Mesendoderm (in vitro differentiated cells): ENCODE measurements at places on chromosomes 5 and 9.
A peak's percentile ranks its signal among the peaks of the same experiment; 100 is the strongest.

- DNase-seq, result no peak
- no peaks in the 10 kb centered on the region for H3K4me1 ChIP-seq
- no peaks in the 10 kb centered on the region for H3K27me3 ChIP-seq
- no peak overlapping the region for H3K4me3 ChIP-seq
- H3K36me3 ChIP-seq, result no peaks in the 10 kb centered on the region
Measured at GRCh38 chr5:127995556-127995955, 88.0 kb upstream of the SLC12A2 start.

DNA sequence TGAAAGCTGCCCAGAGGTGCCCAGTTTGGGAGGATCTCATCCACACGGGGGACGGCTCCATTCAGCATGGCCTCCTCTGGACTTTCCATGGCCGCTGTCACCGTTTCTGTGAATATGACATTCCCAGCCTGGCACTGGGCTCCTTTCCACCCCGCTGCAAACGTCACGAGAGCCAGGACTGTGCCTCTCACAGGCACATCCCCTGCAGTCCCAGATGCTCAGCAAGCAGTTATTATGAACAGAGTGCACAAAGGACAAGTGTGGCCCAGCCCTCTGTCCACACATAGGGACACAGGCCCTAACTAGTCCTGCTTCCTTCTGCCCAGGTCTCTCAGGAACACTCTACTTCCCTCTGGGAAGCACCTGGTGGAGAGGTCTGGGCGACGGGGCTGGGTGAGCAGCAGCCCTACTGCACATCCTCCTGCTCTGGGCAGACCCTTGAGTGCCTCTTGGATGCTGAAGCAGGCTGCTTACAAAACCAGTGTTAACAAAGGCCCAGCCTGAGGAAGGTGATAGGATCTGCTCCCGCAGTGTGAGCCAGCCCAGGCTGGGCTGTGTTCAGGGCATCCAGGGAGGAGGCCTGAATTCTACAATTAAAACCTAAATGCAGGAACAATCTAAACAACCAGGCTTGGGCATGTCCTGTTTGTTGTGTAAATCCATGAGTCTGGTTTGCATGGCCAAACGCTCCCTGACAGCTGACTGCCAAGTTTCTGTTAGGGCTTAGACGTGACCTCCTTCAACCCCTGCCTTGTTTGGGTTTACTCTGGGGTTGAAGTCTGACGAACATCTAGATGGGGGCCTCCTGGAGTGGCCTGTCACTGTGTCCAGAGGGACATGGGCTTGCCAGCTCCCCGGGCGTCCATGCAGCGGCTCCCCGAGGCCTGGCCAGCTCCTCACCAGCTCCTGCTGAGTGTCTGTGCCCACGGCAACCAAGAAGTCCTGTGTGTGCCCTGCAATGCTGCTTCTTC lies 269.8 kb downstream of the GADD45G start:
- no peaks in the 10 kb centered on the region for H3K4me1 ChIP-seq
- no peak overlapping the region for H3K27ac ChIP-seq
- H3K36me3 ChIP-seq, result no peaks in the 10 kb centered on the region
- no peak overlapping the region for H3K4me3 ChIP-seq
- H3K27me3 ChIP-seq, result no peaks in the 10 kb centered on the region

DNA sequence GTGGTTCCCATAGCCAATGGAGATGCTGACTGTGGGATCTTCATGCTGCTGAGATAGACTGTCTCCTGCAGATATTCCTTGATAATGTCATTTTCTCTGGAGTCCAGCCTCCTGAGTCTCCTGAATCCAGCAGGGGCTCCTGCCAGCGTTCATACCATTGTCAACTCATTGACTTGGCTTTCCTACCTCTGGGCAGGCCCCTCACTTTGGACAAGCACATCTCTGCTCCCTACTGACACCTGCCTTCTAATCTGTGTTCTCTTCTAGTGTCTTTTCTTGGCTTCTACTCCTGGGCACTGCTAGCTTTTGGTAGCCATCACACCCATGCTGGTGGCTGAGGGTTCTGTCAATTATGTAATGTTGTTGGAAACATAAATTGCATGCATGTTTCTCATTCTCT lies 138.0 kb downstream of the ADCY2 start:
- H3K36me3 ChIP-seq, result no peaks in the 10 kb centered on the region
- no peak overlapping the region for H3K27ac ChIP-seq
- peak; percentile 54 for DNase-seq

- no peak overlapping the region for H3K4me3 ChIP-seq
- H3K36me3 ChIP-seq, result no peaks in the 10 kb centered on the region
- H3K27me3 ChIP-seq, result no peaks in the 10 kb centered on the region
Measured at GRCh38 chr9:72863456-72864094, 89.3 kb downstream of the ALDH1A1 start.

GRCh38 chr5:140800816-140801493 lies at the start of gene PCDHA3:
TSS of gene PCDHA3 (plus strand) at chr5:140801057.
- H3K27me3 ChIP-seq, result no peaks in the 10 kb centered on the region
- H3K4me1 ChIP-seq, result no peaks in the 10 kb centered on the region
- H3K27ac ChIP-seq, result no peak within 1 kb of the TSS
- no peak within 1 kb of the TSS for H3K4me3 ChIP-seq
- H3K36me3 ChIP-seq, result no peaks in the 10 kb centered on the region
- peak; percentile 7 for DNase-seq

- no peak overlapping the region for H3K27ac ChIP-seq
- H3K4me1 ChIP-seq, result no peaks in the 10 kb centered on the region
- DNase-seq, result no peak
- no peak overlapping the region for H3K4me3 ChIP-seq
Measured at GRCh38 chr5:155259648-155260047, 246.1 kb downstream of the KIF4B start.

GRCh38 chr9:7325995-7326394 lies 473.6 kb downstream of the DMAC1 start:
- H3K36me3 ChIP-seq, result no peaks in the 10 kb centered on the region
- H3K27ac ChIP-seq, result no peak overlapping the region
- H3K4me1 ChIP-seq, result no peaks in the 10 kb centered on the region
- no peak for DNase-seq
- no peaks in the 10 kb centered on the region for H3K27me3 ChIP-seq

DNA sequence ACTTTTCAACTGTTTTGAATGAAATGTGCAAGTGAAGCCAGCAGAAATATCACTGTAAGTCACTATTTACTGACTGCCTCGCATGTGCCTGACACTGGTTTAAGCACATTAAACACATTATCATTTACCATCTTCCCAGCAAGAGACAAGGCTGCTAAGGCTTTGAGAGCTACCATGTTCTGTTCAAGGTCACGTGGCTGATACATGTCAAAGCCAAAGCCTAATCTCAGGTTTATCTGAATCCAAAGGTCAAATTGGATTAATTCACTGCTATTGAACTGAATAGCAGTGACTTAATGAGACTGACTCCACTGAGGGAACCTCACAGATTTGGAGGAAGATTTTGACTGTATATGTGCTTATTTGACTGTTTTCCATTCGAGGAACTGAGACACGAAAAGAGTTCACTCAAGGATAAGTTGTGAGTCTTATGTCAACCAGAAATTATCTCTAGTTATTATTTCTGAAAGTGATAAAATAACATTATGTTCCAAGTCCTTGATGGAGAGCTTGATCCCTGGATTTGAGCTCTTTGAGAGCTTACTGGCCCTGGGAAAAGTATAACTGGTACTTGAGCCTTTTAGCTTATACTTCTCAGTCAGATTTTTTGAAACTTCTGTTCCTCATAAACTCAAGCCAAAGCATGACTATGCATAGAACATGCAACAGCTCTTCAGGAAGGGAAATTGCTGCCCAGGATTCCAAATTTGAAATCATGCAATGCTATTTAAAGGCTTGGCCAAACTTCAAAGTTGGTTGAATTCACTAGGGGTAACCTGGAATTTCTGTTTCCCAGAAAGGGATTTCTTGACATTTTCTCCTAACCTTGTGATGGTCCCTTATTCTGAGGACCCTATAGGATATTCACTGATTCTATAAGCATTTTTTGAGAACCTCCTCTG lies 23.4 kb upstream of the ARHGAP26 start:
- H3K36me3 ChIP-seq, result no peaks in the 10 kb centered on the region
- peaks cover 2% of the 10 kb centered on the region for H3K4me1 ChIP-seq
- H3K27ac ChIP-seq, result no peak overlapping the region
- DNase-seq, result no peak

GRCh38 chr5:156241266-156241665 lies 85.7 kb upstream of the SGCD start:
- no peak overlapping the region for H3K4me3 ChIP-seq
- no peaks in the 10 kb centered on the region for H3K36me3 ChIP-seq
- no peak for DNase-seq

DNA sequence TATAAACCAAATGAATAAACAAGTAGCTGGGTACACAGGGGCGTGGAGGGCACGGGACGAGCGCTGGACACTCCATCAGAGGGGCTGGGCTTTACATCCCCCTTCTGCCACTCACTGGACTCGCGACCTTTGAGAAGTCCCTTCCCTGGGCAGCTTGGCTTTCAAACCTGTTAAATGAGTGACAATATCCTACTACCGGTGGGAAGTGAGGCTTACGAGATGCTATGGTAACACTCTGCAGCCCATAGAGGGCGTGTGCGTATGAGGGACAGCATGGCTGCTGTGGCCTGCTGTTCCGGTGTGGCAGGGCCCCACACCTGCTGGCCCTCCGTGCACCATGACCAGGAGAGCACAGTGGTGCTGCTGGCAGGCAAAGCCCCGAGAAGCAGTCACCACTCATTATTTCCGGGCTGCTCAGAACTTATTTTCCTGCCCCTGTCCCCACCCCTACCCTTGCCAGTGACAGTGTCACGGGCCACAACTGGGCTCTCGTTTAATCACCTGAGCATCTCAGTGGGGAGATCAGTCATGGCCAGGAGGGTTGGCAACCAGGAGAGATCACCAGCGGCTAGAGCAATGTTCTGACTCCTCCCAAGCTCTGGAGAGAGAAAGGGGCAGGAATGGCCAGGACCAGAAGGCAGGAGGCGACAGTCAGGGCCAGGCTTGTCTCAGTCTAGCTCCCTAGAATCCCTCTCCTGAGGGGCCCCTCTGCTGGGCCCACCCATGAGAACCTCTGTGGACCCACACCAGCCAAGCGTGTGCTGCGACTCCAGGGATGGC lies 10.5 kb downstream of the CLTB start:
- H3K4me1 ChIP-seq, result no peaks in the 10 kb centered on the region
- DNase-seq, result peak; percentile 81
- H3K27ac ChIP-seq, result no peak overlapping the region
- no peaks in the 10 kb centered on the region for H3K36me3 ChIP-seq
- no peak overlapping the region for H3K4me3 ChIP-seq
- no peaks in the 10 kb centered on the region for H3K27me3 ChIP-seq

DNA sequence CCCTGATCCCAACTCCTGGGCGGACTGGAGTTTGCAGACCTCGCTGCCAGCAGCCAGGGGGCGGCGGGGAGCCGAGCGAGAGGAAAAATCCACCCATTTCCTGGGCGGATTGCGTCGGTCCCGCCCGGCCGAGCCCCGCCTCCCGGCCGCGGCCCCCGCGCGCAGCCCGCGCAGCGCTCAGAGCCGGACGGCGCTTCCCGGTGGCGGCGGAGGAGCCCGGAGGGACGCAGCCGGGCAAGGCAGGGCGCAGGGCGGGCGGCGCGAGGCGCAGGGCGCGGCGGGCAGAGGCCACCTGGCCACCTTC lies at the start of gene OLFM1:
Gene OLFM1, plus strand, starts transcription at position 180 of the 304 bp plus-strand sequence. CDS start 322 bp downstream, outside the sequence.
- peak within 1 kb of the TSS; percentile 55 for H3K4me3 ChIP-seq
- H3K36me3 ChIP-seq, result peaks cover 1% of the 10 kb centered on the region
- no peaks in the 10 kb centered on the region for H3K4me1 ChIP-seq
- peaks cover 6% of the 10 kb centered on the region for H3K27me3 ChIP-seq

DNA sequence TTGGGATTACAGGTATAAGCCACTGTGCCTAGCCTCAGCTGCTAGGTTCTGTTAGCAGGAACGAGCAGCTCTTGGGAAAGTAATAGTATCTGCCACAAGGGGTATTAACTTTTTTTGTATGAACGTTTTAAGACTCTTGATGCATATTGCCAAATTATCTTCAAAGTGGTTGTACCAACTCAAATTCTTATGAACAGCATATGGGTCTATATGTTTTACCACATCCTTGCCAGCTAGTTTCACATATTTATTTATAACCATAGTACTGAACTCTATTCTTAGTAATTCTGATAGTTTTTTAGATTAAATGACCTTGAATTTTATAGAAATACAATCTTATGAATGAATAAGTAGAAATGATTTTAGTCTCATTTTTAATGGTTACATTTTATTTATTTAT lies 80.9 kb downstream of the HSPA4 start:
- no peak for DNase-seq
- H3K4me3 ChIP-seq, result no peak overlapping the region
- H3K27me3 ChIP-seq, result no peaks in the 10 kb centered on the region
- H3K27ac ChIP-seq, result no peak overlapping the region

DNA sequence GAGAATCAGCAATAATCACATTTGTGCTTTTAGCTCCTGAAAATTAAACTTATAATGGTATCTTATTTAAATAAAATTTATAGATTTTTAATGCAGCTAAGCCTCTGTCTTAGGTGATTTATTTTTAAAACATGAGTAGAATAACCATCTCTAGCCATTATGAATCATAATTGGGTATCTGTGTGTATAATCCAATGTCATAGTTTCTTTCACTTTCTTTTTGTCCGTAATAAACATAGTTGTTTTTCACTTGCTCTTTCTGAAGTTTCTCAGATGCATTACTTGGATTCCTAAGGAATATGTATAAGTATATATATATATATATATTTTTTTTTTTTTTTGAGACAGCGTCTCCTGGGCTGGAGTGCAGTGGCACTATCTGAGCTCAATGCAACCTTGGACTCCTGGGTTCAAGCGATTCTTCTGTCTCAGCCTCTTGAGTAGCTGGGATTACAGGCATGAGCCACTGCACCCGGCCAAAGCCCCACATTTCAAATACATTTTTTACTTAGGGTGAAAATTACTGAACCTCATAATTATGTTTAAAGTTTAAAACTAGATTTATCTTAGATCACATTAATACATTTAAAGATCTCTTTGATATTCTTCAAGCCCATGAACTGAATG lies 377.1 kb downstream of the PRDM9 start:
- no peaks in the 10 kb centered on the region for H3K27me3 ChIP-seq
- H3K4me1 ChIP-seq, result no peaks in the 10 kb centered on the region
- H3K27ac ChIP-seq, result no peak overlapping the region
- H3K36me3 ChIP-seq, result no peaks in the 10 kb centered on the region
- no peak for DNase-seq

DNA sequence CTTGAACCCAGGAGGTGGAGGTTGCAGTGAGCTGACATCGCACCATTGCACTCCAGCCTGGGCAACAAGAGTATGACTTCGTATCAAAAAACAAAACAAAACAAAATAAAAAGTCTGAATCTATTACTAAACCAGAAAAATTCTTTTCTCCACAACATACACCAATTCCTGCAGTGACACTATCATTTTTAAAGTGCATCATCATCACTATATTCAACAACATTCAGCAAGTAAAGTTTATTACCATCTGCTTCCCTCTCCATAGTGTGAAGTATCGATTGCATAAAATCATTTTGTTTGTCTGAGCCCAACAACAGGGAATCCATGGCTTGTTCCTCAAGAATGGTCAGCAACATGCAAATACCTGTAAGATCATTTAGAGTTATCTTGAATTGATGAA lies 20.4 kb downstream of the SETX start:
- H3K27me3 ChIP-seq, result no peaks in the 10 kb centered on the region
- H3K4me1 ChIP-seq, result no peaks in the 10 kb centered on the region
- H3K36me3 ChIP-seq, result peaks cover 4% of the 10 kb centered on the region
- no peak overlapping the region for H3K4me3 ChIP-seq
- no peak for DNase-seq
- H3K27ac ChIP-seq, result no peak overlapping the region

- no peaks in the 10 kb centered on the region for H3K4me1 ChIP-seq
- H3K27ac ChIP-seq, result no peak overlapping the region
- no peaks in the 10 kb centered on the region for H3K27me3 ChIP-seq
- no peaks in the 10 kb centered on the region for H3K36me3 ChIP-seq
- DNase-seq, result peak; percentile 51
Measured at GRCh38 chr5:139443831-139444453, 4.6 kb upstream of the DNAJC18 start.
